Dorsolateral prefrontal cortex (tissue), 122 donors: ENCODE measurements at places on chromosomes 1 and 21.

GRCh38 chr1:175409938-175410337 lies 217.4 kb upstream of the KIAA0040 start:
- DNase-seq = no peak

GRCh38 chr1:116852910-116853309 lies 56.8 kb upstream of the PTGFRN start:
- no peak for DNase-seq

GRCh38 chr1:156958247-156958714 lies 37.8 kb downstream of the LRRC71 start:
- no peak for DNase-seq

DNA sequence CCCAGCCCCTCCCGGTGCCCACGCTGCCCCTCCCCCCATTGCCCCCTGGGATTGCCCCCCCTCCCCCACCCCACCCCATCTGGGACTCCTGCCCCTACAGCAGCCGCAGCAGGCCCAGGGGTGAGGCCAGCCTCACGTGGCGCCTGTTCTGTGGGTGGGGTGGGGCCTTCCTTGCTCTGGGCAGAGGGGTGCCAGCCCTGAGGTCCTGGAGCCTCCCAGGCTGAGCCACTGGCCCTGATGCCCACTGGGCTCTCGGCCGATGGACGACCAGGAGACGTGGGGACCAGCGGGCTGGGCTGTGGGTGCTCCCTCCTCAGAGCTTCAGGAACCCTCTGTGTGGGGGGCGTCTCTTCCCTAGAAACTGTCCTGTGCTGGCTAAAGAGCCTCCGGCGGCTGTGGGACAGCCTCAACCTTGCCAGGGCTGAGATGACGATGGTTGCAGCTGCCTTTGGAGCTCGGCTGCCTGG lies 5.8 kb upstream of the C1orf159 start:
- no peak for DNase-seq

DNA sequence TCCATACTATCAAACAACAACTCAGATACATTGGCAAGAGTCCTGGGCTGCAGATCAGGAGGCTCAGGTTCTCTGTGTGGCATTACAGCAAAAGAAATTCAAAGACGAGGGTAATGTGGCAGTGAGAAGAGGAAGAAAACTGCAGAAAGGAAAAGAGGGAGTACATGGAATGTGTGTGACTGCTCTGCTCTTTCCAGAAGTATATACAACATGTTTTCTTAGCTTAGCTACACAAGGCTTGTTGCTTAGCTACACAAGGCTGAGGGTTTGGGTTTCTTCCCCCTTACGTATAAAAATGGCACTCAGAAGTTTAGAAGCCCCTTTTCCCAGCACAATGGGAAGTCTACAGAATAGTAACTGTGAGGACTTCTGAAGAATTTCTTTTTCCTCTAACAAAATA lies 86.0 kb downstream of the PRRX1 start:
- no peak for DNase-seq

DNA sequence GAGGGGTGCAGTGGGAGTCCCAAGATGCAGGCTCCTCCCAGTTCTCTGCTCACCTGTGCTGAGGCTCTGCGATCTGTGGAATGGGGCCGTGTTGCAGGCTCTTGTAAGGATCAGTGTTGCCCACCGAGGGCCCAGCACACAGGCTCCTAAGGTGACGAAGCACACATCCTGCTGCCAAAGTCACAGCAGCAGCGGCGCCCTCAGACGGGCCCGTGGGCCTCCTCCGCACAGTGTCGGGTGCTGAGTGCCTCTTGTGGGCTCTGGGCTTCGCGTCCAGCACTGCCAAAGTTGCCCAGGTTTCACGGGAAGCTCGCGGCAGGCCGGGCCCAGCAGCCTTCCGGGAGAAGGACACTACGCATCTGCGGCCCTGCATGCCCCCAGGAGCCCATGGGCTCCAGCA lies 72.1 kb upstream of the ABCG1 start:
- peak; percentile 40 for DNase-seq

GRCh38 chr1:2970311-2971071 lies 50.8 kb upstream of the ACTRT2 start:
- DNase-seq = no peak
